NCI-H1092 (cell line): ENCODE measurements at places on chromosomes 6 and 20.

GRCh38 chr20:46088409-46089166 lies 1.2 kb downstream of the NCOA5 start:
- DNase-seq: no peak

- DNase-seq: no peak
Observed at GRCh38 chr6:131635384-131636340, 1.4 kb upstream of the ENPP3 start.

GRCh38 chr20:17029698-17030097 lies 197.1 kb upstream of the PCSK2 start:
- DNase-seq: no peak

DNA sequence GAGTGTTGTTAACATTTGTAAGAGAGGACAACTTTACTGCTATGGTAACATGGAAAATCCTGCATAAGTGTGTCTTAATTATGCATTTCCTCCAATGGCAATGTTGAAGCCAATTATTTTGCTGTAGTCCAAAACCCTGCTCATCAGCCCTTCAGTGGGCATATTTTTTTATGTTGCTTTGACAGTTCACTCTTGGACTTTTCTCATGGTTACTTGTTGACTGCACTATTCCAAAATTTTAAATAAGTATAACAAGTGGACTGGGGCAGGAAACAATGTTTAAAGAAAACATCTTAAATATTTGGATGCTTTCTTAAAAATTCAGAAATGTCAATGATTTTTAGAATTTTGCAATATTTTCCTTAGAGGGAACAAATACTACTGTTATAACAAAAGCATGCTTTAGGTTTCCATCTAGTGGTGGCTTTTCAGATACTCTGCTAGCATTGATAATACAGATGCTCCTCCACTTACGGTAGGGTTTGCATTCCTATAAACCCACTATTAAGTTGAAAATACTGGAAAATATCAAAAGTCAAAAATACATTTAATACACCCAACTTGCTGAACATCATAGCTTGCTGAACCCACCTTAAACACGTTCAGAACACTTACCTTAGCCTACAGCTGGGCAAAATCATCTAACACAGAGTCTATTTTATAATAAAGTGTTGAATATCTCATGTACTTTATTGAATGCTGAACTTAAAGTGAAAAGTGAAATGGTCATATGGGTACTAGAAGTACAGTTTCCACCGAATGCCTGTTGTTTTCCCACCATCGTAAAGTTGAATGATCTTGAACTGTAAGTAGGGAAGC lies 86.4 kb downstream of the ADGRG6 start:
- no peak for DNase-seq

- DNase-seq: no peak
Observed at GRCh38 chr20:62829231-62830230, 12.7 kb downstream of the COL9A3 start.

- DNase-seq: no peak
Observed at GRCh38 chr20:41047975-41048305, 19.3 kb downstream of the TOP1 start.

DNA sequence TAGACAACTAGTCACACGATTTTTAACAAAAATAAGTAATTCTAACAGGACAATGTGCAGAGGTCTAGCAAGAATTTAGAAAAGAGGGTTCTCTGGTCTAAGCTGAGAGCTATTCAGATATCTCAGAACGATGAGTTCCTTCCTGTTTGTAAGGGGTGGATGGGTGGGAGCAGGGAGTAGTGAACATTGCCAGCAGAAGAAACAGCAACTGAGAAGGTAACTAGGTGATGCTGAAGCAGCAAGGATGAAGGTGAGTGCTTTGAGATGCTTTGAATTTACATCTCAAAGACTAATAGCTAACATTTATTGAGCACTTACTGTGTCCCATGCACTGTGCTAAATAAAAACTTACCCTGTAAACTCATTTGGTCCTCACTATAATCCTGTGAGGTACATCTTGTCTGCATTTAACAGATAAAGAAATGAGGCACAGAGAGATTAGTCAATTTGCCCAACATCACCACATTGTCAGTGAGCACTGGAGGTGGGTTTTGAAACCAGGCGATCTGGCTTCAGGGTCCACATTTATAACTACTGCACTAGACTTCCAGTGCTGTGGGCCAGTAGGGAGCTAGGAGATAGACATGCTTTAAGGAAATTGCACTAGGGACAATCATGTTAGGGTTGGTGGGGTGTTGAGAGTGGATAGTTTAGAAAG lies 15.7 kb downstream of the BRD2 start:
- DNase-seq: no peak

GRCh38 chr20:7975851-7976414 lies 35.7 kb upstream of the HAO1 start:
- DNase-seq: no peak

GRCh38 chr6:28011722-28012121 lies 54.7 kb downstream of the OR2B6 start:
- no peak for DNase-seq

GRCh38 chr6:126620719-126621118 lies 280.8 kb downstream of the CENPW start:
- DNase-seq: no peak

DNA sequence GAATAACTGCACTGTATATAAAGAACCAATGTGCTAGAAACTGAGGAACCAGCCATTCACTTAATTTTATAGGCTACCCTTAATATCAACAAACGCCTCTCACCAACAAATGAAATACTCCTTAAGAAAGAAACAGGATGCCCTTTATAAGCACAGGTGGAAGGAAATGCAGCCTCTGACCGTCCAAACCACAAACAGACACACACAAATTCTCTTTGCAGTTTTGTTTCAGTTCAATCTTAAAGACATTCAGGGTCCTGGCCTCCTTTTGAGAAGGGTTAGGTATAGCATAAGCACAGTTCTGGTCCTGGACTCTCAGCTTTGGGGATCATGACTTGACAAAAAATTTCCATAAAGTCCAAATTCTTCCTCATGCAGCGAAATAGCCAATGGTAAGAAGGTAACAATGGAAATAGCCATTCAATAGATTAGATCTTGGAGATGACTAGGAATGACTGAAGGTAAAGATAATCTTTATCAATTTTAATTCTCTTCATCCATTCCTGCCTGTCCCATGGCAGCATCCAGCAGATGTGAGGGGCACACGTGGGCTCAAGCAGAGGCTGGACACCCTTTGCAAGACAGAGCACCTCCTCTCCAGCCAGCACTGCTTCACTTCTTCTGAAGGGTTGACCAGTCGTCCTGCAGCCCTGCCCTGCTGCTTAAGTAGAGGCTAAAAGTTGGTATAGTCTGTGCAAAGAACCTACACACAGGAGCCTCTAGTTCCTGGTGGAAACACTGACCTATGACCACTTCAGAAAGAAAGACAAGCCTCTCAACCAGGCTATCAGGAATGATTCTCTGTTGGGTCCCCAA lies 123.9 kb downstream of the CD83 start:
- DNase-seq: no peak

DNA sequence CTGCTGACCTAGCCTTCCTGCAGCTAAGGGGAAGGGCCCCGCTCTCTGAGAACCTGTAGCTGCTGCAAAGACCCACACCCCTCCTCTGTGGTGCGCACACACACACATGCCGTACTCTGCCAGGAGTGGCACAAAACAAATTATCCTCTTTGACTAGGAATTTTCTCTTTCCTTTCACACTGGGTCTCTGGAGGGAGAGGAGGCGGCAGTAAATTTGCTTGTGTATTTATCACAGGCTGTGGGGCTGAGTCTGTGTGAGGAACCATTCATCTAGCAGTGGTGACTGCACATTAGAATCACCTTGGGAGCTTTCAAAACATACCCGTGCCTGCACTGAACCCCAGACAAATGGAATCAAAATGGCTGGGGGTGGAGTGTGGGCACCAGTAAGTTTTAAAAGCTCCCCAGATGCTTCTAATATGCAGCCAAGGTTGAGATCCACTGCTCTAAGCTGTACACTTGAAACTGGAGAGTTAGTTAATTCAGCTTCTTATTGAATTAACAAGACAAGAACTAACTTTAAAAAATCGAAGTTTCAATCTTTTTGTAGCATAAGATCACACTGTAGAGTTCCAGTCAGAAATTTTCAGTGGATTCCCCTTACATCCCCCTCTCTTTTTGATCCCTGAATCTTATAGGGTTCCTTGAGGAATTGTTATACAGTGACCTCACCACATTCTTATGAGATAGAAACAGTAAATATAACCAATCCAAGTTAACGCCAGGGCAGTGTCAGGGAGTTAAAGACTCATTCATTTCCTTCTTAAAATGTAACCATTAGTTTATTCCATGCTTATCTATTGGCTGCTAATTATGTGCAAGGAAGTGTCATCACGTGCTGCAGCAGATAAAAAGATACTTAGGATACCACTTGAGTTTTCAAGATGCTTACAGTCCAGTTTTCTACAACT lies 29.8 kb upstream of the GMDS start:
- DNase-seq: no peak

DNA sequence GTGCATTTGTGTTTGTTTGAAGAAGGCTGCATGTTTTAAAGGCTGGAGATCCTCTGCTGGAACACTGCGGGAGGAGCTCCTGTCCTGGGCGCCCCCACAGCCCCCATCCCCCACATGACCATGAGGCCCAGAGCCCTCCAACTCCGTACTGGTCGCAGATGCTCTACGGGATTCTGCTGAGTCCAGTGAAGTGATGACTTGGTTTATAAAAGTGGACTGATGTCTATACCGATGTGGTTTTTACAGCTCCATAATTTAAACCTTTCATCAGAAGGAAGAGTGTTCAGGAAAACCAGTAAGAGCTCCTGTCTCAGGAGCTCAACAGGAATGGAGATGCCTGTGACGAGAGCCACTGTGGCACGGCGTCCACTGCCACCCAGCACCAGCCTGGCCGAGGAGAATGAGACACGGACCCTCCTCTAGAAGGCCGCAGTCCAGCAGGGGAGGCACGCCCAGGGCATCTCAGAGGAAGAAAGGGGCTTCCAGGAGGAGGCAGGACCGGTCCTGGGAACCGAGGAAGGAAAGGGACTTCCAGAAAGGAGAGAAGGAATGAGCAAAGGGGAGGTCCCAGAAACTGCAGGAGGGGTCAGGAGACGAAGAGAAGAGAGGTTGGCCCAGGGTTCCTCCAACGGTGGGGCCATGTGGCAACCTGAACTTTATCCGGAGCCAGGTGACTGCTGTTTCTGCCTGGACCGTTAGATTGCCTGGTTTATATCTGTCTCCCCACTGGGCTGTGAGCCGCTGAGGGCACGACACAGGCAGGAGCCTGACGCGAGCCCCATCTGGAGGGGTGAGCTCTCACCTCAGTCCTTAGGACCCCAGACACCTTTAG lies 26.9 kb downstream of the BFSP1 start:
- DNase-seq: no peak

- no peak for DNase-seq
Observed at GRCh38 chr6:11705483-11705882, 73.1 kb downstream of the ADTRP start.

DNA sequence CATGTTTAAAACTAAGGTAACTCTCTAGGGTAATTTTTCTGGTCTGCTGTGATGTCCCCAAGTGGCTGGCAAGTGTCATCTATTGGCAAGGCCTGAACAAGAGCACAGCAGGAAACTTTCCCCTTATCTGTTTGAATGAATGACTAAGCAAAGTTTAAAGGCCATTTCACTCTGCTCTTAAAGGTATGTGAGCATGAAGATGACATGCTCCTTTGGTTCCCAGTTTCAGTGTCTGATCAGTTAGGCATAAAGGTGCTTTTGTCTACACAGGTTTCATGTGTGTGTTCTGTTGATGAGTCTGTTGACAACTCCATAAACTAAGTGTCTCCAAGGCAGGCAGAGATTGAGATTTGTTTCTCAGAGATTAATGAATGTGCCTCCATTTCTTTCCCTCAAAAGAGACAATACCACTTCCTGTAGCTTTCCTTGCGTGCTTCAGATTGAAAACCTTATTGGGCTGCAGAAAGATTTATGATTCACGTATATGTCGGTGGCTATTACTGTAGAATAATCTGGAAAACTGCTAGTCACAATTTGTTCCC lies 83.9 kb downstream of the MAP3K7 start:
- no peak for DNase-seq

GRCh38 chr20:33437141-33437911 lies 6.2 kb downstream of the SNTA1 start:
- no peak for DNase-seq

GRCh38 chr6:11212664-11213063 lies 19.8 kb downstream of the NEDD9 start:
- DNase-seq: no peak

- no peak for DNase-seq
Observed at GRCh38 chr6:626236-626635, 30.7 kb downstream of the HUS1B start.

GRCh38 chr6:13810688-13811446 lies 3.5 kb downstream of the MCUR1 start:
- no peak for DNase-seq

- DNase-seq: no peak
Observed at GRCh38 chr6:49556429-49556837, 6.0 kb downstream of the C6orf141 start.

DNA sequence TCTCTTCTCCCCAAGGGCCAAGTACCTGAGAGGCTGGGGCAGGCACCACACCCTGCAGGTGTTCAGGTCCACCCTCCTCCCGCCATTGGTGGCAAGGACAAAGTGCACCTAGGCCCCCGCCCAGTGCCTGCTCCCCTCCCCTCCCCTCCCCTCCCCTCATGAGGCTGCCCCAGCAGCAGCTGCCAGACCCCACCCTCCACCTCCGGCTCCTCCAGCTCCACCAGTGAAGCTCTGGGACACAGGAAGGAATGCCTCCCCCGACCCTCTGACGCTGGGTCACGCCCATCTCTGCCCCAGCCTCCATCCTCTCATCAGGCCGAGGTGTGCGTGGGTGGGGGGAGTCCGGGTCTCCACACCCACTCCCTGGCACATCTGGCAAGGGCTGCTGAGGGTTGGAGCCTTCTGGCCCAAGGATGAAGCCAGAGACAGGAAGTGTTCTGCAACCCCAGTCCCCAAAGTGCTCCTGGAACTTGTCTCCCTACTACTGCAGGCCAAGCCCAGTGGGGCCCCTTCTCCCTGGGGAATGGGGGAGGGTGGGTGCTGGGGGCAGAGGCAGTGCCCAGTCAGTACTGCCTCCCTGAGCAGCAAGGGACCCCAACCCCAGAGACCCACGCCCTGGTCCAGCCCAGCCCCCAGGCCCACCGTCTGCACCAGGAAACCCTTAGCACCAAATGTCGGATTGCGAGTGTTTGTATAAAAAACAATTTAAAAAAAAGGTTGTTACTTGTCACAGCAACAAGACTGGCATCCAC lies 1.6 kb upstream of the UCKL1 start:
- DNase-seq: no peak

DNA sequence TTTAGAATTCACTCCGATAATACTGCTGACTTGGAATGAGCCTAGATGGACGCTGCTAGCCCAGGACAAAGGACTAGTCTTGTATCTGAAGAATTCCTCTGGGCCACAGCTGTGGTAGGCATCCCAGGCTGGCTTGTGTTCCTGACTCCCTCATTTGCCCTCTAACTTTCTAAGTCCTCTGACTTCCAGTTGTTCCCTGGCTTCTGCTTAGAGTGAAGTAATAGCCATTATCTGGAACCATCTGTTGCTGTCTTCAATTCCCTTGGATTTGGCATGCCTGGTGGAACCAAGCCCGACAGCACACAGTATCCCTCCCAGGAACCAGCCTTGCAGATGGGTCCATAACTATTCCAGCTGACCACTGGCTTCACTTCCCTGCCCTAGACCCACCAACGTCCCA lies 376.0 kb downstream of the SYNE1 start:
- DNase-seq: no peak

GRCh38 chr6:20208687-20209378 lies 3.4 kb downstream of the MBOAT1 start:
- no peak for DNase-seq

- DNase-seq: no peak
Observed at GRCh38 chr6:169142538-169142844, 111.2 kb downstream of the THBS2 start.
